ENCODE measurements at places on chromosomes 3 and 15. TPM values are rescaled to one million over a fixed set of nuclear protein-coding genes. Genes with fewer than 3 reads are reported as not detected.

DNA sequence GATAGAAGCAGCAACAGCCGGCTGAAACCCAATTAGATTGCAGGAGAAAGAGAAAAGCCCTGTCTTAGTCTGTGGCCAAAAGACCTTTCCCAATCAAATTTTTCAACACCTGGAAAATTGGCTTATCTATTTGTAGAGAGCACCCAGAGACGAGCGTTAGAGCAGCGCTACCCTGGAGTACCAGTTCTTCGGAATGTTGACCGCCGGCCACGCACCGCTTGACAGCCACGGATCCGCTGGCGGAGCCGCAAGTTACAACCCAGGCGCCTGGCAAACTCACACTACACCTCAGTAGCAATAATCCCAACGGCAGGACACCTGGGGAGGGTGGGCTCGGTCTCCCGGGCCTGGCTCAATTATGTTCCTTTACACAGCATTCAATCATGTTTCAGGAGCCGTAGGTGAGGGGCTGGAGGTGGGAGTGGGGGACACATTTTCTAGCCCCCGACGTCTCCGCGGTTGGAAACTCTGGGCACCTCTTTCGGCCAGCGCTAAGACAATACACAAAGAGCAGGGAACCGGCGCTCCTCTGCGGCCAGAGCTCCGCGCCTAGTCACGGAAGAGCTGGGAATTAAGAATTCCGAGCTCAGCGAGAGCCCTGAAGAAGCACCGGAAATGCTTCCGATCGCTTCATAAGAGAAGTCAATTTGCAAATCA, 1.2 kb downstream of the MB21D2 start:
- DNase-seq = no peak

The GABRA5 gene
- not detected for total RNA-seq

The METTL6 gene
- total RNA-seq = 29.4 TPM

The TMEM212 gene
- not detected for total RNA-seq

The GOLGA8J gene
- not detected for total RNA-seq

GRCh38 chr3:197298945-197299854, 788 bp upstream of the DLG1 start:
- peak; percentile 49 for DNase-seq

The SEMA6D gene
- not detected for total RNA-seq

DNA sequence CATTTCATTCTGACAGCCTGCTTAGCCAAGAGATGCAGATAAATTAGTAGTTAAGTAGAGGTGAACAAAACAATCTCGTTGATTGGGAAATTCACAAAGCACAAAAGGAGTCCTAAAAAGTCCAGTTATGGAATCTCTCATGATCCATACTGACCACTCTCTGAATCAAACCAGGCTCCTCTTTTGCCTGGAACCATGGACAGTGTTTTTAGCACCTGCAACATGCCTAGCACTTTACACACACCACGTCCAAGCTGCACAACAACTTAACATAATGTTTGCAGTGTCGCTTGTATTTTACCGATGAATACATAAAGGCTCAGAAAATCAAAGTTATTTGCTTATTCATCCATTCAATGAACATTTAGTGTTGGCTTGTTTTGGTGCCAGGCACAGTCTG, 101.8 kb upstream of the ST8SIA2 start:
- no peak for DNase-seq

The KNG1 gene
- total RNA-seq = 3.5 TPM

- DNase-seq = no peak
These were observed 901.2 kb upstream of the NR2F2 start for GRCh38 chr15:95429345-95429744.

GRCh38 chr3:58141766-58142345, 68.9 kb downstream of the DNASE1L3 start:
- DNase-seq = no peak

DNA sequence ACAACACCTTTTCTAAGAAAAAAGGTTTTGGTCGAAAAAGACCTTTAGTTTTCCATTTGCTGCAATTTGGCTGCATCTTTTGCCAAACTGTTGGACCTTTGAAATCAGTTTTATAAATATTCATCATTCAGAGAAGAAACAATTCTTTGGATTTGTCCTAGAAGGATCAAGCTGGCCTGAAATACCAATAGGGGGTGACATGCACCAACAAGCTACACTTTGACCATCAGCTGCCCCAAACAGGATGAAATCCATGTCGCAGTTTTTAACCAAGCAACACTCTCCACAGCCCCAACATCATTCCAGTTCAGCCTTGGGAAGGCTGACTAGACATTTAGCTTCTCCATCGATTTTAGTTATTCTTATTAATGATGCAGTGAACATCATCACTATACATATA, 9.8 kb downstream of the RPL15 start:
- DNase-seq = no peak

The ITPKA gene
- total RNA-seq = 29.7 TPM

The STRIT1 gene
- not detected for total RNA-seq

DNA sequence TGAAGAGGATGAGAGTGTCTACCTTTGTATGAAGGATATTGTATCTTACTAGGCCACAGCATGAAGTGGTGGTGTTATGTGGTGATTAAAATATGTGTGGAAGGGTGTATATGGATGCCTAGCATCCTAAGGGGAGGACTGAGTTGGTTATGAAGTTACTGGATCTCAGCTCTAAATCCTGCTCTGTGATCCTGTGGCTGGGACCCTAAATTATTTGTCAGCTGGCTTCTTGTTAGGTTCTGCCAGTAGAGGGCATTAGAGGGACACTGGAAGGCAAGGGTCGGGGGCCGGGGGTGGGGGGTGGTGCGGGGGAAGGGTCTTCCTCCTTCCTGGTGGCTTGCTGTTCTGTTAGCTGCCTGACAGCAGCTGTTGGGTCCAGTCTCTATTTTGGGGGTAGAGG, 34.9 kb downstream of the MORF4L1 start:
- peak; percentile 31 for DNase-seq

The CASR gene
- total RNA-seq = not detected

The SPESP1 gene
- not detected for total RNA-seq

- no peak for DNase-seq
These were observed 130.0 kb downstream of the RBMS3 start for GRCh38 chr3:29410660-29411405.

- no peak for DNase-seq
These were observed 195.8 kb downstream of the PLCH1 start for GRCh38 chr3:155549087-155549486.

- DNase-seq = no peak
These were observed 115.9 kb downstream of the CBLB start for GRCh38 chr3:105752791-105753415.

The RTP4 gene
- total RNA-seq = 0.62 TPM

The INTS14 gene
- total RNA-seq = 57.8 TPM

- no peak for DNase-seq
These were observed 295.4 kb upstream of the TPRG1 start for GRCh38 chr3:188876370-188876769.

DNA sequence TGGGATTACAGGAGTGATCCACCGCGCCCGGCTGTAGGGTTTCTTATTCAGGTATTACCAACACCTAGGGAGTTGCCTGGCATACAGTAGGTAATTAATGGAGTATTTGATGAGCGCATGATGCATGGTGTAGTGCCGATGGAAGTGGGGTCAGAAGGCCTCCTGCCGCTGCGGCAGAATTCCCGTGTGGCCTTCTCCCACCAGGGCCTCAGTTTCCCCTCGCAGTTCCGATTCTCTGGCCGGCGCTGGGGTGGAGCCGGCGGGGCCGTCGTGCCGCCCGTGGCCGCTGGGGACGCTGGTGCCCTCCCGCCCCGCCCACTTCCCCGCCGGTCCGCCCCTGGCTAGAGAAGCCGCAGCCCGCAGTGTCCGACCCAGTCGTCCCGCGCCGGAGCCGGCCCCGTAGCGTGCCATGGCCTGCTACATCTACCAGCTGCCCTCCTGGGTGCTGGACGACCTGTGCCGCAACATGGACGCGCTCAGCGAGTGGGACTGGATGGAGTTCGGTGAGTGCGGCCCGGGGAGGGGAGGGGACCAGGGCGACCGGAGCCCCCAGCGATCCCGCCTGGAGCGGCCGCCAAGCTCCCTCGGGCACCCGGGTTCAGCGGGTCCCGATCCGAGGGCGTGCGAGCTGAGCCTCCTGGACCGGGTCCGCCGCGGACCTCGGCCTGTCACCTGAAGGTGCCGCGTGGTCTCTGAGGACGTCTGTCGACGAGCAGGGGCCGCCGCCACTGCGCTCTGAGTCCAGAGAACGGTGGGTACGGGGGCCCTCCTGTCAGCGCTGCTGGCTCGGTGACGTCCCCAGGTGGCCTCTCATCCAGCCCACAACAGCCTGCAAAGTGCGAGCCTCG, at the start of gene IRAK2:
Gene IRAK2, plus strand, starts transcription at position 374 of the 848 bp plus-strand sequence. Its CDS starts 36 bp downstream, at position 410.
- peak; percentile 35 for DNase-seq

GRCh38 chr3:12904951-12905315, 63.6 kb upstream of the RPL32 start:
- DNase-seq = no peak

DNA sequence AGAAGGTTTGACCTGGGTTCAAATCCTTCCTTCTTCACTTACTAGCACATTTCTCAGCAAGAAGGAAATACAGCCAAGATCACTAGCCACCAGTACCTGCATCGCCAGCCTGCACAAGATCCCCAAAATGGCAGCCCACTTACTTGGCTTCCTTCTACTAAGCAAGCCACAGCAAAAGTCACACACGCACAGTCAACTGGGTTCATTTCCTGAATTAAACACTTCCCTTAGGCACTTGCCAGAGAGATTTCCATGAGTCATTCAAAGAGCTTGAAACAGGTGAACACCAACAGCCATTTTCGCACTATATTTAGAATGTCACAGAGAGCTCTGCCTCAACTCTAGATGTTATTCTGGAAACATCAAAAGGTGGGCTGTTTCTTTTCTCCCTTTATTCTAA, 42.6 kb downstream of the MGLL start:
- DNase-seq = no peak

DNA sequence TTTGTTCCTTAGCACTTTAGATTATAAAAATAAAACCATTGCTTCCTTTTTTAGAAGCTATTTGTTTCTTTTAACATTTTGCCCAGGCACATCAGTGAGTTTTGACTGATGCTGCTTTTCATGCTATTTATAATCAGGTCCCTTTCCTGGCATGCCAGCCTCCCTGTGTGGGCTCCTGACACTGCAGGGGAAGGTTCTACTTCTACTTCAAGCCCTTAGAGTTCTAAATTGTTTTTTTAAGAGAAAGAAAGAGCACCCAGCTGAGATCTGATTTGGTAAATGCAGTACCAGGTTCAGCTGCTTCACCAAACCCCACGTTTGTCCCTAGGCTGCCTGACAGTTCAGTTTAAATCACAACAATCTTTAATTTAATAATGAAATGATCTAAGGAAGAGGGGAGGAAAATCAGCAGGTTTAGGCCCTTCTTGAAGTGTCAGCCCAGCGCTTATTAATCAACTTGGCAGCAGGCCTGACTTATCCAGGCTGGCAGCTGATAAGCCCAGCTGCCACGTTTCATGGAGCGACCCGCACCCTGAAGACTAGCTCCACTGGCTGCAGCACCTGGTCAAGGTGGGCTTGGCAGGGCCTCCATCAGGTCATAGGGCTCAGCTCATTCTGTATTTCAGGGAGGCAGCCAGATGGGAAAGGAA, 29.0 kb downstream of the HGD start:
- DNase-seq = no peak

DNA sequence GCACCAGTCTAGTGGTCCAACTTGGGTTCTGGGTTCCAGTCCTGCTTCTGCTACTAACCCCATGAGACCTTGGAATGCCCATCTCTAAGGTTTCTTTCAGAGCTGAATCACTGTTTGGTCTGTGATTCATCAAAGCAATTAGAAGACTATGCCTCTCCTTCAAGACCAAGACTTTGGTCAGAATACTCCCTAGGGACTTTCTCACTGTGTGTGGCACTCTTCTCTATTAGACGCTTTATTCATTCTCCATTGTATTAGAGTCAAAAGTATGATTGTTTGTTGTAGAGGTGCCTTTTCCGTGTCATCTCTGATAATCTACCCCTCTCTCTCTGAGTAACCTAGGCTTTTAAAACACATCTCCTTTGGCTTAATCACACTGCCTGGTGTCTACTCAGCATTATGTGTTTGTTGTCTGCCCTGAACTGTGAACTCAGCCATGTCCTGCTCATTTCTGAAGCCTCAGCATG, 90.5 kb downstream of the LPP start:
- DNase-seq = no peak

DNA sequence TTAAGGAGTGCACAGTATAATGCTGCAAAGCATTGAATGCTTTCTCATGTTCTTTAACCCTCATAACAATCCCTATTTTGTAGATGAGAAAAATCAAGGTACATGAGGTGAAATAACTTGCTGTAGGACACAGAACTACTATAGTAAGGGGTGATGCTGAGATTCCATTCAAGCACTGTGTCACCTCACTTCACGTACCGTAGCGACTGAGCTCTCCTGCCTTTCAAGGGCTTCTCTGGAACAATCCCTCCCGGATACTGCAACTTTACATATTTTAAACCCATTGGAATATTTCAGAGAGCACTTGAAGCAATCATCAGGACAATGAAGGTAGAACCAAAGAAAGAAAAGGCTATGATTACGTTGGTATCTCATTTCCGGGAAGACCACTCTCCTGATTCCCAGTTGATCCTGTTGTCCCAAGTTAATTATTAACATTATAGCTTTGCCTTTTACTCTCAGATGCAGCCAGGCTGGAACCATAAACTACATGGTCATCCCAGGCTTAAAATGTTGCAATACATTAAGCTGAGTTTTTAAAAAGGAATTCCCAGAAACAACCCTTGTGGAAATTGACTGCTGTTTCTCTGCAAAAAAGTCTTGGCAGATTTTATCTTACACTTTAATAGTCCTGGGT, 252.2 kb upstream of the IGF1R start:
- DNase-seq = peak; percentile 52

The TMEM87A gene
- 42.8 TPM for total RNA-seq

GRCh38 chr3:57031631-57032541, 28.6 kb upstream of the SPATA12 start:
- DNase-seq = no peak

DNA sequence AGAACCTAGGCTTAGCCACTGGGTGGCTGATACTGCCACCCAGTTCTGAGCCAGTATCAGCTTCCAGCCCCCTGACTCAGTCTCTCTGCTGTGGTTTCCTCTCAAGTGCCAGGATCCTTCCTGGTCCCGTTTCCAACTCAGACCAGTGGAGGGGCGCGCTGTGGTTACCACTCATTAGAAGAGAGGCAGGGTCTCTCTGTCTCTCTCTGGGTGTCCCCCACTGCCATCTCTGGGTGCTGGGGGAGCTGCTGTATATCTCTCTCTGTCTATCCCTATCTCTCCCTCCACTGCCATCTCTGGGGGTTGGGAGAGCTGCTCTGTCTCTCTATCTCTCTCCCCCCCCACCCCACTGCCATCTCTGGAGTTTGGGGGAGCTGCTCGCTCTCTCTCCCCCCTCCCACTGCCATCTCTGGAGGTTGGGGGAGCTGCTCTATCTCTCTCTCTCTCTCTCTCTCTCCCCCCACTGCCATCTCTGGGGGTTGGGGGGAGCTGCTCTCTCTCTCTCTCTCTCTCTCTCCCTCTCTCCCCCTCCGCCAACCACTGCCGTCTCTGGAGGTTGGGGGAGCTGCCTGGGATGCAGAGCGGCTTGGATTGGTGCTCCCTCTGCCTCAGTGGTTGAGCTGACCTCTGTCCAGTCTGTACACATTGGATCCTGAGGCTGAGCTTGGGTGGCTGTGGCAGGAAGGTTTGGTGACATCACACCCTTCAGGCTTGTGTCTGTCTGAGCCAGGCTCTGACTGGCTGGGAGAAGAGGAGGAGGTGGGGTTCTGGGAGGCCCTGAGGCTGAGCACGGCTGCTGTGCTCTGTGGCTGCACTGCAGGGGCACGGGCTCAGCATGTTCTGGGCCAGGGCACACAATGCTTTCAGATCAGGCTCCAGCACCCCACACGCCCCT, 98.9 kb downstream of the APBA2 start:
- DNase-seq = peak; percentile 3
